Prostate gland (tissue), 2 donors: ENCODE measurements at places on chromosomes 4 and X. TPM values are rescaled to one million over a fixed set of nuclear protein-coding genes. Genes with fewer than 3 reads are reported as not detected.

DNA sequence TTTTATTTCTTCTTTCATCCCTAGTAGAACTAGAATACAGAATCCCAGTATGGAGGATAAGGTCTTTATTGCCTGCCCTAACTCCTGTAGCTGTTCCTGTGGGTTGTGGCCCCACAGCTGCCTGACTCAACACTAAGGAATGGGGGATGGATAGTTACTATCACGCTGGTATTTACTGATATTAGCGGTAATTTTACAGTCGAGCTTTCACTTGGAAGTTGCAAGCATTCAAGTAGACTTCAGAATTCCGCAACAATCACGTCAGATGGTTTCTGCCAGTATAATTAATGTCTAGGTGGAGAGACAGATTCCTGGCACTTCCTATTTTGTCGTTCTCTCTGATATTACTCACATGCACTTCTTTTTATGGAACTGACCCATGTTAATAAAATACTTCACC lies 489.8 kb downstream of the PABPC4L start:
- no peak for DNase-seq
- no peak overlapping the region for H3K4me3 ChIP-seq
- H3K36me3 ChIP-seq, result no peaks in the 10 kb centered on the region
- no peaks in the 10 kb centered on the region for H3K4me1 ChIP-seq

GRCh38 chr4:177446586-177446985 lies 4.3 kb upstream of the AGA start:
- no peaks in the 10 kb centered on the region for H3K4me1 ChIP-seq
- H3K27me3 ChIP-seq, result no peaks in the 10 kb centered on the region
- H3K4me3 ChIP-seq, result no peak overlapping the region

GRCh38 chr4:112140536-112140935 lies 4.7 kb upstream of the FAM241A start:
- DNase-seq, result no peak
- H3K4me3 ChIP-seq, result no peak overlapping the region
- H3K4me1 ChIP-seq, result no peaks in the 10 kb centered on the region

DNA sequence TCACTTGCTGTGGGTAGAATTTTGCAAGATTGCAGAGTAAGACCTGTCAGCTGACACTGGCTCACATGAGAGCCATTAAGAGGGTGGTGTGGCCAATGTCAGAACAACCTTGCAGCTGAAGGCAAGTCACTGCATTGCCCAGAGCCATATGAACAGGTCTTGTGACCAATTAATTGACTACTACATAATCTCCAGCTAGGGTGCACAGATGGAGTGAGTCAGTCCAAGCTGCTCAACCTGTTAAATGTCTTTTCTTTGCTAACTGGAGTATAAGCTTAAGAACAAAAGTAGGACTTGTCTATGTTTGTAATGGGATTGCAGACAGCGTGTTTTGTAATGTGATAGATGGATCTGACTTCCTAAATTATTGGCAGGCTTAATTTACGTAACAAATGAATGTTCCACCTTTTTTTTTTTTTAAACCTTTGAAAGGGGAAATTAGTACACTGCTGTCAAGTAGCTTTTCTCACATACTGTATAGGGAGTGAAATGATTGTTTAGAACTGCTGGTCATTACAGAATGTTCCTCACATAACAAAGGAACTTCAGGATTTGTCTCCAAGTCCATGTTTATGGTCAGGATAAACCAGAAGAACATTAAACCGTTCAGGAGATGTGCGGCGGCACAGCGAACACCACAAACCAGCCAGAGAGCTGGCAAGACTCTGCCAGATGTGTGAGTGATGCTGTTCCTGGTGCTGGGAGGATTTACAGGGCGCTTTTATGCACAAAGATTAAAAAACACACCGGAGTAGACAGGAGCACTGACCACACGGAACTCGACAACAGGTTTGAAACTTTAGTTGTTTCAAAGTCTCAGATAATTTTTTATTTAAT lies 37.0 kb downstream of the FNIP2 start:
- no peak overlapping the region for H3K4me3 ChIP-seq
- DNase-seq, result peak; percentile 43
- H3K27me3 ChIP-seq, result no peaks in the 10 kb centered on the region
- H3K4me1 ChIP-seq, result peaks cover 6% of the 10 kb centered on the region
- H3K36me3 ChIP-seq, result no peaks in the 10 kb centered on the region

- no peak overlapping the region for H3K27ac ChIP-seq
- DNase-seq, result no peak
- H3K4me1 ChIP-seq, result no peaks in the 10 kb centered on the region
- no peak overlapping the region for H3K4me3 ChIP-seq
- no peaks in the 10 kb centered on the region for H3K36me3 ChIP-seq
- no peaks in the 10 kb centered on the region for H3K27me3 ChIP-seq
These were observed 99.7 kb downstream of the AFF2 start for GRCh38 chrX:148600131-148600530.

GRCh38 chr4:110198049-110198434 lies 373 bp downstream of the ELOVL6 start:
- H3K4me3 ChIP-seq, result peak overlapping the region; percentile 82
- DNase-seq, result no peak
- no peaks in the 10 kb centered on the region for H3K36me3 ChIP-seq
- peak overlapping the region; percentile 4 for H3K27ac ChIP-seq
- no peaks in the 10 kb centered on the region for H3K27me3 ChIP-seq

GRCh38 chr4:71141125-71141524 lies 147.7 kb downstream of the DCK start:
- no peak for DNase-seq
- no peak overlapping the region for H3K4me3 ChIP-seq
- H3K27ac ChIP-seq, result no peak overlapping the region
- no peaks in the 10 kb centered on the region for H3K36me3 ChIP-seq

DNA sequence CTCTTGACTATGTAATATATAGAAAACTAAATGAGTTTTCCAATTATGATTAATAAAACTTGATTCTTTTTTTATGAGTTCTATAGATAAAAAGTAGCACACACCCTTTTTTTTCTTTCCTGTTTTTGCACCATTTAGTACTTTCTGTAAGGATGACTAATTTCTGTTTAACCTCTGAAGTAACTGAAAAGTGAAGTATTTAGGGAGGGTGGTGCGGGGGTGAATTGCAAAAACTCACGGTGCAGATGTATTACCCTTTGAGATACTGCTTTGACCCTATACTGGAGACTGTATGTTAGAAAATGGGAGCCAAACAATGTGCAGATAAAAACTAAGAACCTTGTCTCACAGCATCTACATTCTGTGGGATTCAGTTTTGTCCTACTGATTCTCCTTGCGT lies 471.6 kb downstream of the DTHD1 start:
- H3K4me1 ChIP-seq, result no peaks in the 10 kb centered on the region
- H3K4me3 ChIP-seq, result no peak overlapping the region
- H3K27me3 ChIP-seq, result no peaks in the 10 kb centered on the region
- H3K27ac ChIP-seq, result no peak overlapping the region
- no peak for DNase-seq

- H3K27ac ChIP-seq, result no peak overlapping the region
- H3K4me1 ChIP-seq, result no peaks in the 10 kb centered on the region
- H3K4me3 ChIP-seq, result no peak overlapping the region
- H3K36me3 ChIP-seq, result no peaks in the 10 kb centered on the region
- DNase-seq, result no peak
- H3K27me3 ChIP-seq, result no peaks in the 10 kb centered on the region
These were observed 98.5 kb upstream of the FAM9C start for GRCh38 chrX:13142891-13143290.

GRCh38 chrX:145003443-145003842 lies 243.9 kb upstream of the SPANXN1 start:
- no peaks in the 10 kb centered on the region for H3K27me3 ChIP-seq
- H3K4me1 ChIP-seq, result no peaks in the 10 kb centered on the region
- no peak overlapping the region for H3K27ac ChIP-seq
- no peaks in the 10 kb centered on the region for H3K36me3 ChIP-seq
- no peak overlapping the region for H3K4me3 ChIP-seq

- no peaks in the 10 kb centered on the region for H3K4me1 ChIP-seq
- H3K27me3 ChIP-seq, result peaks cover 55% of the 10 kb centered on the region
- no peaks in the 10 kb centered on the region for H3K36me3 ChIP-seq
- no peak for DNase-seq
- H3K27ac ChIP-seq, result no peak overlapping the region
These were observed 477 bp upstream of the HAND2 start for GRCh38 chr4:173530326-173531085.

DNA sequence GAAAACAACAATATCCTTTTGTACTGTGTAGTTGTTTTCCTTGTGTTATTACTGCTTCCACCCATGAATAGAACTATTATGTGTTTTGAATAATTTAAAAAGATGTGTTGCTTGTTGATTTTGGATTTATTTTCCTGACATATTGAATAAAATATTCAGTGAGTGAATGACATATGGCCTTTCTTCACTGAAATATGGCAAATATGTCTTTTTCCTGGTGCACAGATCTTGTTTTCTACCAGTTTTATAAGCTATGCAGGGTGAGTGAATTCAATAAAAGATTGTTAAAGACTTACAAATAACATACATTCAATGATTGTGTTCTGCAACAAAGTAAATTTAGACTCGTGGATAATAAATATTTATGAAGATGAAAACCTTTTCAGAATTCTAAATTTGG lies 1216.3 kb upstream of the ADGRL3 start:
- H3K27me3 ChIP-seq, result no peaks in the 10 kb centered on the region
- H3K4me3 ChIP-seq, result no peak overlapping the region
- no peak for DNase-seq
- no peaks in the 10 kb centered on the region for H3K36me3 ChIP-seq
- H3K27ac ChIP-seq, result no peak overlapping the region

GUCY1B1 gene
- 5.6 TPM for total RNA-seq

AMTN gene
- not detected for total RNA-seq

RAI2 gene
- 19.1 TPM for total RNA-seq
